ENCODE measurements at places on chromosomes 2 and 18.
A peak's percentile ranks its signal among the peaks of the same experiment; 100 is the strongest.

GRCh38 chr2:30688956-30689401 is 118.3 kb downstream of the CAPN13 start:
- no peak for DNase-seq

- DNase-seq, result no peak
Measured at GRCh38 chr2:142495141-142495540, 364.3 kb upstream of the LRP1B start.

- peak; percentile 26 for DNase-seq
Measured at GRCh38 chr2:235324324-235324723, 169.5 kb upstream of the AGAP1 start.

- DNase-seq, result no peak
Measured at GRCh38 chr2:159925975-159926374, 128.0 kb upstream of the CD302 start.

GRCh38 chr18:54991981-54992380 is 32.7 kb upstream of the CCDC68 start:
- DNase-seq, result no peak

DNA sequence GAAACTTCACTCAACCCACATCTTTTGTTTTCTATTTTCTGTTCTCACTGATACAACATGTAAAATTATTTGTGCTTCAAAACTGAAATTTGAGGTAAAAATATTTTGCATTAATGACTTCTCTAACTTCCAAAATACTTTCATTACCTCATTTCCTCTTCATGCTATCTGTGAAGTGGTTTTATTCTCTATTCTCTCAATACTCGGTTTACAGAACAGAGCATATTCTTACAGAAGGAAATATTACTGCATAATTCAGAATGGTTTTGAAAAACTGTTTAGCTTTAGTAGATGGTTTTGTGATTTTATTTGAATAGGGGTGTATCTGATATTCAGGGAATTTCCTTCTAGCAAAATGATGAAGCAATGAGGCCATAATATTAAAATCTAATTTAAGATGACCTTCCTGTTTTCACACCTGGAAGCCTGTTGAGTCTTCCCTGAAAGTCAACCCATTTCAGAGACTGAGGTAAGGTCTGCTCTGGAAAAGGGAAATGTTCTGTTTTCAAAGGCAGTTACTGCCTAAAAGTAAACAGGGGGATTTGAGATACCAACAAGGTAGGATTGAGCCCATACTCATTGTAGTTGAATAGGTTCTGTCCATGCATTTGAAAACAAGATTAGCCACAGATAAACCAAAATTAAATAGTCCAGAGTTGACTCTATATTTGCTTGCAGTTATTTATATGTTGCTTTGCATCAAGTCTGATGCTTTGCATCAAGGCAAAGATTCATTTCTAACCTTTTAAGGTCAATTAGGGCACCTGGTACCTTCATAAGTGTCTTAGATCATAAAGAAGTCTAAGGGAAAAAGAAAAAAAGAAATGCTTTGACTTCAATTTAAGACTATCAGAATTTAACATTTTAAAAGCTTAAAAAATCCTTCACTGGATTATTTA is 50.8 kb upstream of the PEX13 start:
- no peak for DNase-seq

DNA sequence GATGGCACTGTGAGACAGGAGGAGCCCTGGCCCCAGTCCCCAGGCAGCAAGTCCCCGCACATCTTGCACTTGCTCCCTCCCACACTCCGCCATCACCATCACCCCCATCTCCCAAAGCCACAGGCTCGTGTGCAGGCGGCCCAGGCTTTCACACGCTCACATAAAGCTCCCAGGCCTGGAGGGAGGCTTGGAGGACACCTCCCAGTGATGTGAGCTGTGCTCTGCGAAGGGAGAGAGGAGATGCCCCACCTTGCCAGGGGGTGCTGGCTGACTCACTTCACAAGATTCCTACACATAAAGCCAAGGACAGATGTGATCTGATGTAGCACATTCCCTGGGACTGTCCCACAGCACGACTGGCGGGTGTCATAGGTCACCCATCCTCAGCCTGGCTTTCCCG is 28.9 kb downstream of the CELF4 start:
- DNase-seq, result no peak

- DNase-seq, result no peak
Measured at GRCh38 chr2:207432453-207432852, 97.3 kb upstream of the CREB1 start.

- DNase-seq, result no peak
Measured at GRCh38 chr2:43537137-43537536, 58.7 kb downstream of the THADA start.

DNA sequence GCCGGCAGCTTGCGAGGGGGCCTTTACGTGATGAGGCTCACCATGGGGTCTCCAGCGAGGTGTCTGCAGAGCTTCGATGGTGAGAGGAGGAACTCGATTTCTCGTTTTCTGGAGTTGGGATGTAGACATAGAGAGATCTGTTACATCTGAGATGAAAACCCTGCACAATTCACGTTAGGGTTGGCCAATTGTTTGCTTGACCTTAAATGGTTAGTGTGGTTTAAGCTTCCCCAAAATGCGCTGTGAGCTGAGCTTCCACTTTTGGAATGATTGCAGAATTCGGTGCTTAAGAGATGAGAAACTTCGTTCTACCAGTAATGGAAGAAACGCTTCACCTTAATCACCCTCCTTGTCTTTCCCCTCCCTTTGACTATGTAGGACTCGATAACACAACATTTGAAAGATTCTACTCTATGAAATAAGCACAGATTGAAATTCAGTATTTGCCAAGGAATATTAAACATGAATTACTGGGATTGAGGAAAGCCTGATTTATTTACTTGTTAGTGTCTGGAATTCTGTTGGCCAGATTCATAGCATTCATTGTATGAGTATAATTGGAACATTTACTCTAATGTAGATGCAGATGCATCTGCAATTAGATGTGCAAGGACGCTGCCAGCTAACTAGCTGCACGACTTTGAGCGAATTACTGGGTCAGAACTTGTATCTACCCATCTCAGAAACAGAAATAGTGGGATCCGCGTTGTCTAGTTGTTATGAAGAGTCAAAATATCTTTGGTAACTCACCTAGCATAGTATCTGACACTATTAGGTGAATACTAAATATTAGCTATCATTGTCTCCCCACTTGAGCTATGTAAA is 1.6 kb upstream of the KLF7 start:
- no peak for DNase-seq

DNA sequence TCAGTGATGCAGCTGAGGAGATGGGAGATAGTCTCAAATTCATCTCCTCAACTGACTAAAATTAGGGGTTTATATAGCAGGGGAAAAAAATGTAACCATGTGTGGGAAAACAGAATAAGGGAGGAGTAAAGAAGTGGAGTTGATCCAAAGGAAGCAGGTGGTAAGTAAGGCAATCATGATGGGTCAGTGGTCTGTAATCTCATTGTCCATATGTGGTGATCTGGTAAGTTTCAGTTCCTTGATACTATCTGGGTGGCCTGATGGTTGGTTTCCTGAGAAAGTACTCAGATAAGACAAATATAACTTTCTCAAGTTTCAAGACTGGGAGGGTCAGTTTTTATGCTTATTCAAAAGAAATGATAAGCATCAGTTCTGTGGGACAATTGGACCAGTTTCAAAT is 312.3 kb upstream of the KCNJ3 start:
- no peak for DNase-seq

DNA sequence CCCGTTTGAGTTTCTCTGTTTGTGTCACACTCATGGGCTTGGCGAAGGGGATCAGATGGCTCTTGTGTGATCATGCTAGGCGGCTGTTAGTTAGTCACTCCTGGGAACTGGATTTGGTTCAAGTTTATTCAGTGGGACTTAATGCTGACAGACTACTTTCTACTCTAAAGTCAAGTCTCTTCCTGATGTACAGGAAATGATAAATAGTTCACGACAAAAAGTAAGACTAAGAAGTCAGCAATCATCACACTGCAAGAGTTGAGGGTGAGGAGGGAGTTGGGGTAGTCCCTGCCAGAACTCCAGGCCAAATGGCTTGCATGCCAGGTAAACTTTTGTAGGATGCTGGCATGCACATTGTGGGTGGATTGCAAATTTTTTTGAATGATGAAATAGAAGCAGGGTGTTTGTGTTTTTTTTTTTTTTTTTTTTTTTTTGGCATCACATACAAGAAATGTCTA is 25.1 kb upstream of the CCL20 start:
- no peak for DNase-seq

- no peak for DNase-seq
Measured at GRCh38 chr2:72613931-72614330, 211.9 kb downstream of the EXOC6B start.

DNA sequence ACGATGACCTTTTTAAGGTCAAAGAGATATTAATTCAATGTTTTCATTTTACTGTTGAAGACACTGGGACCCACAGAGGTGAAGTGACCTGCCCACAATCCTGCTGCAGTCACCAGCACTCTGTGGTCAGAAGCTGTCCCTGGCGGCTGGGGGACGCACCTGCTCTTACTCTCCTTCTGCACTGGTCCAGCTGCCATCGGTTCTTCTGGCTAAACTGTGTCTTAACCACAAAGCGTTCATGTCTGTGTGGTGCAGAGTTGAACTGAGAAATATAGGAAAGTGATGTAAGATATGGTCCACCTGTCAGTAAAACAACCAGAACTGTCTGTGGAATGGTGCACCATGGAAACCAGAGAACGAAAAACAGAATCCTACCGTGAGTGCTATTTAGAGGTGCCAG is 44.9 kb upstream of the SMIM21 start:
- DNase-seq, result no peak

DNA sequence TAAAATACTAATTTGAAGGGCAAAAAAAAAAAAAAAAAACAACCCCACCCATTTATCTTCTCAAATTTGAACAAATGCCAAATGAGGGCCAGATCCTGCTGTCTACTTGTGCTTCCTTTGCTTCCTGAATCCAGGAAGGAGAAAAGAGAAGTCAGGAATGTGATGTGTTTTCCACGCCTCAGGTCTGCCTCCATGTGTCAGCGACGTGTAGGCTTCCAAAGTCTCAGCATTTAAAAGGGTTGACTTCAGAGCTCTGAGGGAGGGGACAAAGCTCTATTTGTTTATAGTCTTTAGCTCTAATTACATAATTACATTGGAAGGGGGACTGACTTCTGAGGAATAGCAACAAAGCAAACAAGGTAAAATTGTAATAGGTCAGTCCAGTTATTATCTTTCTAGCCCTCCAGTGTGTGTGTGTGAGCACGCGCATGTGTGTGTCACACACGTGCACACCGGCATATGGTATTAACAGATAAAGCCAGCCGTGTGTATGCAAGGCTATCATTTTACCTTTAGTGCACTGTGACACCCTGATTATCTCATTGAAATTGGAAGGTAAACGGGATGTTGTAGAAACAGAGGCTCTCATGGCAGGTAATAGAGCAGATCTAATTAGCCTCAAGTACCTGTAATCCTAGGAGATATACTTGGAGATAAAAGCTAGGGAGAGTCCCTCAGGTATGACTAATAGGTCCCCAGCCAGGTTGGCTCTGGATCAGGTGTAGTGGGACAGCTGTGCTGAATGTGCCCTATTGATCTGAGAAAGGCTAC is 911.4 kb upstream of the ZEB2 start:
- peak; percentile 13 for DNase-seq

GRCh38 chr2:194815475-194815874 is 841.6 kb upstream of the SLC39A10 start:
- no peak for DNase-seq

- no peak for DNase-seq
Measured at GRCh38 chr2:157192445-157193423, 64.8 kb upstream of the GALNT5 start.

DNA sequence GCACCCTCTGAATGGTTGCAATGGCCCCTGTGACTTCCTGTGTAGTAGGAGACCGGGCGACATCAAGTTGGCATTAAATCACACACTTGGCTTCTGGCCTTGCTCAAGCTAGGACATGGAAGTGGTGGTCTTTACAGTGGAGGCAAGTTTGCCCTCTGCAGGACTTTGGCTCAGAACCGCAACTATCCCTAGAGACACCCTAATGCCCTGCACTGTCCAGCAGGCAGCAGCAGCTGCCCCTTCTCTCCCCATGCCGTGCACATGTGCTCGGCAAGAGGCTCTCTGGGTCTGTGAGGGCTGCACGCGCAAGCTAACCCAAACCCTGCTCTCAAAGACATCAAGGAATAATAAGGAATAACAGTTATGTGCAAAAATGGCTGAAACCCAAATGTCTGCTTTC is 106.5 kb downstream of the COL6A3 start:
- DNase-seq, result no peak

GRCh38 chr2:7024261-7024660 is 107.0 kb downstream of the RNF144A start:
- DNase-seq, result no peak

- no peak for DNase-seq
Measured at GRCh38 chr2:54029721-54030395, 59.1 kb upstream of the PSME4 start.

- no peak for DNase-seq
Measured at GRCh38 chr18:26185267-26185666, 41.0 kb upstream of the TAF4B start.

- no peak for DNase-seq
Measured at GRCh38 chr2:42653908-42654445, 85.5 kb downstream of the MTA3 start.

- no peak for DNase-seq
Measured at GRCh38 chr18:46950064-46950656, 32.8 kb downstream of the KATNAL2 start.

GRCh38 chr2:172848519-172848918 is 112.9 kb downstream of the RAPGEF4 start:
- no peak for DNase-seq

- DNase-seq, result peak; percentile 54
Measured at GRCh38 chr18:38545071-38545470, 979.5 kb upstream of the CELF4 start.

DNA sequence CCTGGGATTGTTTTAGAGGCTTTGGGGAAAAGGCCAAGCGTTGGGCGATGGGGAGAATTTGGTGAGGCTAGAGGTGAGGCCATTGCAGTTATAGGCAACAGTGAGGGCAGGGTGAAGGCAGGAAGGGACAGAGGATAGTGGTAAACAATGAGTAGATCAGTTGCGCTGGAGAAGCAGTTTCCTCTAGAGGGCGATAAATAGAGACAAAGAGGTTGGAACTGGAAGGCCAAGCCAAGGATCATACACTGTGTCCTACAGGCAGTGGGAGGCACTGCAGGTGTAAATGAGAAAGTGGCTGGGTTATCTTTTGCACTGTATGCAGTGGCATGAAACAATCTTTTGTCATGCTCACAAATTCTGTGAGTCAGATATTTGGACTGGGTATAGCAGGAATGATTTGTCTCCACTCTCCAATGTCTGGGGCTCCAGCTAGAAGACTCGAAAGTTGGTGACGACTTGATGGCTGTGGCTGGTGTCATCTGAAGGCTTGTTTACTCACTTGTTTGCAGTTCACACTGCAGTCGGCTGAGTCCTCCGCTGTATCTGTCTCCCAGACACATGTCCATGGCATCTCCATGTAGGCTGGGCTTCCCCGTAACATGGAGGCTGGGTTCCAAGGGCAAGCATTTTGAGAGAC is 82.1 kb downstream of the TNP1 start:
- DNase-seq, result peak; percentile 66

DNA sequence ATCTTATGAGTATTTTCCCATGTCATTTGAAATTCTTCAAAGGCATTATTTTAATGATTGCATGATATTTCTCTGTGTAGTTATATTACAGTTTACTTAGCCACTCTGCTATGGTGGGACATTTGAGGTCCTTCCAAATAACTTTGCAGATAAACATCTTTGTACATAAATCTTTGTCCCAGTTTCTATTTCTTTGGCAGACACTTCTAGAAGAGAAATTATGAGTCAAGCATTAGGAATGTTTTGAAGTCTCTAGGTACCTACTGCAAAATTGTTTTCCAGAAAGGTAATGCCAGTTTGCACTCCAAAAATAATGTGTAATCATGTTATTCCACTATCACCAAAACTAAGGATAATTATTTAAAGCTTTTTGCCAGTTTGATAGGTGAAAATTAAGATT is 149.7 kb downstream of the EN1 start:
- no peak for DNase-seq
